Stimulated activated CD4-positive, alpha-beta T cell treated with anti-CD3 and anti-CD28 coated beads, Interleukin-1b, Interleukin-23, amount 100 ng/mL, for 1 hour (primary cell): ENCODE measurements at places on chromosomes 16 and 17.

- no peak for DNase-seq
Observed at GRCh38 chr17:14746822-14747602, 446.1 kb downstream of the HS3ST3B1 start.

DNA sequence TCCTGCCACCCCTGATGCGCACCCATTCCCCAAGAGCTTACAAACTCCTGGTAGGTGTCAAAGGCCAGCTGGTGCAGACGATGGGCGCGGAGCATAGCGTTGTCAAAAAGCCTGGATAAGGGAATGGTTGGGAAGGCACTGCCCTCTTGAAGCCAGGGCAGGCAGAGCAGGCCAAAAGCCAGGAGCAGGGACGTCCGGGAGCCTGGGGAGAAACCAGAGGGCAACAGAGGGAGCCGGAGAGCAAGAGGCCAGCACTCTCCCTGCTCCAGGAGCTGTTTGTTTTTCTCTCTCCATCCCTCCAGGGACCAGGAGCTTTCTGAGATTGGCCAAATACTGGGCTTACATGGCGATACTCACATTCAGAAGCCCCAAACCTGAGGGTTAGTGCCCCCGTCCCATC lies 334 bp downstream of the GH1 start:
- no peak for DNase-seq

GRCh38 chr16:8391257-8391656 lies 199.1 kb downstream of the TMEM114 start:
- DNase-seq, result no peak

- DNase-seq, result no peak
Observed at GRCh38 chr16:77336637-77337036, 98.2 kb downstream of the ADAMTS18 start.

DNA sequence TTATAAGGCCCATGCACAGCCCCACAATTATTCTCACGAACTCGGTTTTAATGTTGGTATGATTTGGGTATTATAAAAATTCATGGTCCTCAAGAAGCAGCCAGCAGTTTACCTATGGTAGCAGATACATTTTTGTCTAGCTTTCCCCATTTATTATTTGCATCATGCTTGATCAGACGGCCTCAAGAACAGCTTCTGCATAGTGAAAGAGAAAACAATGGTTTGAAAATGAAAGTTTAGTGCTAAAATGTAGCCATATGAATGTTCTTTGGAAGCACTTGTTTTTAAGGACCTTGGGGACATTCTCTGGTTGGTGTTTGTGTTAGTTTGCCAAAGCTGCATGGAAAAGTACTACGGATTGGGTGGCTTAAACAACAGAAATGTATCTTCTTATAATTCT lies 72.4 kb upstream of the CPHXL start:
- no peak for DNase-seq

DNA sequence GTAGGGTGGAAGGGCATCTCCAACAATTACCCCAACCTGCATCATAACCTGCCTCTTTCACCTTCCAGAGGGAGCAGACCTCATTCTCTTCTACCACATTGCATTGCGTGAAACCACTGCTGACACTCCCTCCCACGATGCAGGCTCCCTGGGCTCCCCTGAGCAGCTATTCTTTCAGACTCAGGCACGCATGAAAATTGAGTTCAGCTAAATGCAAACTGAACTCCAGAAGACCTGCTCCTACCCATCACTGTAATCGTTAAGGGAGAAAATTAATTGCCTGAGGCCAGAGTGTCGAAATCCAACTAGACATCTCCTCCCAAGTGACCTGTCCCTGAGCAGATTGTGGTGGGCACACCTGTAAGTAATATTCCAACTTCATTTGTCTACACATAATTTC lies 186.0 kb downstream of the GRIN2A start:
- DNase-seq, result no peak

DNA sequence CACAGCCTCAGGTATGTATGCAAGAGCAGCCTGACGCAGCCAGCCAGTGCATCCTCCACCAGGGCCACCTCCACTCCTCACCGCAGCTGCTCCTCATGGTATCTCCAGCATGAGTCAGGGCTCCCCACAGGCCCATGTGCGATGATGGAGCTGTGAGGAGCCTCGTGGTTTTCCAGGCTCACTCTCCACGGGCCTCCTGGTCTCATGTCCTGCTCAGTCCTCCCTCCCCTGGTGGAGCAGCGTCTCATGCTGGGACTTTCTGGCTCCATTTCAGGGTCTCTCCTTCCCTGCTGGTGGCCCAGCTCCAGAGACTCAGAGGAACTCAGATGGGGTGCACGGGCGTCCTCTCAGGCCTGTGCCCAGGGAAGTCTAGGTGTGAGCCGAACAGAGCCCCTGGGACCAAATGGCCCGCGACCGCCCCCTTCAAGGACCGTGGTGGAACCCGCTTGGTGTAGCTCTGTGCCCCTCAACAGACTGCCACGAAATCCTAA lies 70.4 kb downstream of the METRNL start:
- no peak for DNase-seq

DNA sequence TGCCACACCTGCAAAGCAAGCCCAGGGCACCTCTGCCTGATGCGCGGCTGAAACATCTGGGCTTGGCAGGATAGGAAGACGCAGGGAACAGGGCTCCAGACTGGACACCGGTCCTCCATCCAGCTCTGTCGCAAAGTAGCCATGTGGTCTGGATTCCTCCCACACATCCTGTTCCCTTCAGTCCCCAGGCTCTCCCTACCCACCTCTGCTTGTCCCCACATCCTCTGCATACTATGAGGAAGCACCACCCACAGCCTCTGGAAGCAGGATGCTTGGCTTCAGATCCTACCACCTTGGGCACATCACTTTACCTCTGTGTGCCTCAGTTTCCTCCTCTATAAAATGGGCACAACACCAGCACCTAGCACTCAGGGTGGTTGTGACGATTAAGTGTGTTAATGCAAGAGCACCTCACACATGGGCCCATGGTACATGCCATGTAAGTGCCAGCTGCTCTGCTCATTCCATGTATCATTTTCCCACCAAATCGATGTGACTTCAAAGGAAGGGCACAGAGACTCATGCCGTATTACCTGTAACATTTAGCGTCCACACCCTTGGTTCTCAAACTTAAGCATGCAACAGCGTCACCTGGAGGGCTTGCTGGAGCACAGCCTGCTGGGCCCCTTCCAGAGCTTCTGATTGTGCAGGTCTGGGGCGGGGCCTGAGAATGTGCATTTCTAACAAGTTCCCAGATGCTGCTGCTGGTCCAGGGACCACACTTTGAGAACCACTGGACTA lies 138.6 kb upstream of the SDK2 start:
- DNase-seq, result no peak

- no peak for DNase-seq
Observed at GRCh38 chr17:78020717-78021108, 62.2 kb downstream of the TNRC6C start.

DNA sequence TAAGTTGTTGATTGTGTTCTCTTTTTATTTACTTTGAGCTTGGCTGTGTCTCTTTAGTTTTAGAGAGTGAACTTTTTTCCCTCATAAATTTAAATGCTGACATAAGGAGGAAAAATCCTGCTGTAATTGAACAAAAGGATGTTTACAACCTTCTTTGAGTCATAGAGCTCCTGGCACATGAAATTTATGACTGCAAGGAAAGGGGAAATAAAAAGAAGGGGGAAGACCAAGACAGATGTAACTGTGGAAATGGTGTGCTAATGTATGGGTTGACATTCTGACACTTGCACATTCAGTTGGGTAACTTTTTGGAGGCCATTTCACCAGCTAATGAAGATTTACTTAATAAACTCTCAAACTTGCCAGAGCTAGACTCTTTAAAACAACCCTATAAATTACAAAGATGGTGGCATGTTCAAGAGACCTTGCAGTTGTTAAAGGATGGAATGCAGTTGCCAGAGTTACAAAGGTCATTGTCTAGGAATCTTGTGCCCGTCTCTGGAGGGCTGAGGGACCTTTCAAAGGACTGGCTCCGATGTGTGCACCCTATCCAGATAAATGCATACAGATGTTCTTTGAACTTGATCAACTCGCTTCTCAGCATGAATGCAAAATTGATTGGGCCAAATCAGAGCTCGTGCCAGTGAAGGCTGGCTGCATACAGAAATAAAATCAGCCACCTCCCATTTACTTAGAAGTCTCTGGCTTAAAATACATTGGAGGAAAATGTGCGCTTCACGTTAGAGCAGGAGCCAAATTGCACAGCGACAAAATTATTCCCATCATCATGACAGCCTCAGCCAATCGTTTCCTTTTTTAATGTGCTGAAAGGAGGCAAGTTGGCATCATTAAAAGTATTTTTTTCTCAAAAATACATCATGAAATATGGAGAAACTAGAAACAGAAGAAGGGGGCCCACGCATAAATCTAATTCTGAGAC lies 289.0 kb upstream of the XYLT1 start:
- no peak for DNase-seq

DNA sequence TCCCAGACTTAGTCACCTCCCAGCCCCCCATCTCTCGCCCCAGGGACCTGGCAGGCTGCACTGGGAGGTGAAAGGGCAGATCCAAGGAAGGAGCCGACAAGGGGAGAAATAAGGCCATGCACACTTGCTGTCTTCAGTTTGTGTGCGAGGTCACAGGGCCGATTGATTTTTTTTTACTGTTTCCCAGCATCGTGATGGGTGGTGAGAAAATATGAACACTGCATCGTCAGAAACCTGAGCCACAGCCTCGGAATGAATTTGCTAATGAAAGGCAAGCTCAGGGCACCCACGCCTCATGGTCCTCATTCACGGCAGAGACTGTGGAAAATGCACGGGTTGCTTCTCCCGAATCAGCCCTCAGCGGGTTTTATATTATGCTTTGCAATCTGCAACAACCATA lies 98.0 kb downstream of the SOCS1 start:
- DNase-seq, result no peak

GRCh38 chr17:38711792-38712571 lies 6.9 kb downstream of the MLLT6 start:
- no peak for DNase-seq

DNA sequence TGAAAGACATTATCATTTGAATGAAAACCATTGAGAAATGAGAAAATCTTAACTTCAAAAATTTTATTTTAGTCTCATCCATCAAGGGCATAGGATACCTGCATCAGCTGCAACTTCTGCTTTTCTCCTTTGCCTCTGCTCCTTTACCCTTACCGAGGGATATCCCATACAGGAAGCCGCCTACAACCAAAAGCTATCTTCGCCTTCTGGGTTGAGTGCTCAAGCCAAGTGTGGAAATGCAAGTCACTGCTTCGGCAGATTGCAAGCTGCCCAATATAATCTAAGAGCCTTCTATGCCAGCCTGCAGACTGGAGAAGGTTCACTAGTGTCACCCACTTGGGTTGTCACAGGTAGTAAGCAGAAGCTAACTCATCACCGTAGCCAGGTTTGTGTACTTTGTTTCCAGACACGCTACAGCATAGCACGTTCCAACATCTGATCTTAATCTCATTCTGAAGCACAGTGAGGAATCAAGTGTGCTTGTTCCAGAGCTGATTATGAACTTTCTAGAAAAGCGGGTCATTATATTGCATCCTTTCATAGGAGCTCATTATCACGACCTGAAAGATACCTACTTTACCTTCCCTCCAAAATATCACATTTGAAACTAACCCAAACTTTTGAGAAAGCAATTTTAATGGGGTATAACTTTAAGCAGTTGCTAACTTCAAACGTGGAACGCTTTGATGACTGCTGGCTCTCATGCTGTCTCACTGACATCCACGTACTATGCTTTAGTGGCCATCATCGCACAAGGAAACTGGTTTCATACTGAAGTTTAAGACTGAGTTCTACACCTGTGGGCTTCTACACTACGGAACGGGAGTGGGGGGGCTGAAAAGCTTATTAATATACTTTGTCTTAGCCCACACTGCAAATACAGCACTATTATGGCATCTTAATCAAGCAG lies 8.0 kb upstream of the UNK start:
- no peak for DNase-seq

GRCh38 chr17:49715216-49715615 lies 7.5 kb upstream of the SLC35B1 start:
- no peak for DNase-seq

GRCh38 chr17:50542795-50543774 lies 3.9 kb upstream of the SPATA20 start:
- no peak for DNase-seq

- DNase-seq, result no peak
Observed at GRCh38 chr17:4234401-4234800, 29.4 kb downstream of the ANKFY1 start.

- no peak for DNase-seq
Observed at GRCh38 chr16:28543072-28543471, 4.3 kb upstream of the NUPR1 start.

- DNase-seq, result no peak
Observed at GRCh38 chr17:31754239-31754945, 104.7 kb downstream of the COPRS start.

DNA sequence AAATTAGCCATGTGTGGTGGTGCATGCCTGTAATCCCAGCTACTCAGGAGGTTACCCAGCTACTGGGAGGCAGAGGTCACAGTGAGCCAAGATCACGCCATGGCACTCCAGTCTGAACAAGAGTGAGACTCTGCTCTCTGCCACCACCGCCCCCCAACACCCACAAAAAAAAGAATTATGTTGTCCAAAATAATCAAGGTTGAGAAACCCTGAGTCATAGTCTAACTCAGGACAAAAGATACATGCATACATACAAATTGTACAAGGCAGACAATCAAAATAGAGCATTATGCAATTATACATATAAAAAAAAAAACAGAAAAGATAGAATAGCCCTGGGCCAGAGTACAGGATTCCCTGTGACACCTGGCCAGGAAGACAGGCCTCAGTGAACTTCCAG lies 6.6 kb upstream of the KPNB1 start:
- DNase-seq, result no peak

GRCh38 chr16:9763505-9763904 lies 418.7 kb downstream of the GRIN2A start:
- no peak for DNase-seq

GRCh38 chr16:2205967-2206313 lies 686 bp downstream of the MLST8 start:
- no peak for DNase-seq

DNA sequence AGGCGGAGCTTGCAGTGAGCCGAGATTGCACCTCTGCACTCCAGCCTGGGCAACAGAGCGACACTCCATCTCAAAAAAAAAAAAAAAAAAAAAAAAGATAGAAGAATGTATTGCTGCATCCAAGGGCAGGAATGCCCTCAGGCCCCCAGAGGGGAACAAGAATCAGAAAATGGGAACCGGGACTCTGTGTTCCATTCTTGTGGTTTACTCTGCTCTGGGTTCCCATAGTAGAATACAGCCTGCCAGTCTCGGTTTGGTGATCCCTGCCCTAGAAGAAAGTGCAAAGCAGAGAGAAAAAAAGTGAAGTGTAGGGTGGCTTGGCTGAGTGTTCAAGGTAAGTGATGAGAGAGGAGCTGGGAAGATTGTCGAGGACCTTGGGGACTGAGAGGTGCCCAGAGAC lies 27.4 kb upstream of the KDM6B start:
- DNase-seq, result no peak
